ENCODE measurements at places on chromosomes 1 and 21. TPM values are rescaled to one million over a fixed set of nuclear protein-coding genes. Genes with fewer than 3 reads are reported as not detected.

HRNR gene
- total RNA-seq = not detected

- DNase-seq = no peak
Observed at GRCh38 chr1:67700692-67701410, 15.8 kb downstream of the GADD45A start.

DNA sequence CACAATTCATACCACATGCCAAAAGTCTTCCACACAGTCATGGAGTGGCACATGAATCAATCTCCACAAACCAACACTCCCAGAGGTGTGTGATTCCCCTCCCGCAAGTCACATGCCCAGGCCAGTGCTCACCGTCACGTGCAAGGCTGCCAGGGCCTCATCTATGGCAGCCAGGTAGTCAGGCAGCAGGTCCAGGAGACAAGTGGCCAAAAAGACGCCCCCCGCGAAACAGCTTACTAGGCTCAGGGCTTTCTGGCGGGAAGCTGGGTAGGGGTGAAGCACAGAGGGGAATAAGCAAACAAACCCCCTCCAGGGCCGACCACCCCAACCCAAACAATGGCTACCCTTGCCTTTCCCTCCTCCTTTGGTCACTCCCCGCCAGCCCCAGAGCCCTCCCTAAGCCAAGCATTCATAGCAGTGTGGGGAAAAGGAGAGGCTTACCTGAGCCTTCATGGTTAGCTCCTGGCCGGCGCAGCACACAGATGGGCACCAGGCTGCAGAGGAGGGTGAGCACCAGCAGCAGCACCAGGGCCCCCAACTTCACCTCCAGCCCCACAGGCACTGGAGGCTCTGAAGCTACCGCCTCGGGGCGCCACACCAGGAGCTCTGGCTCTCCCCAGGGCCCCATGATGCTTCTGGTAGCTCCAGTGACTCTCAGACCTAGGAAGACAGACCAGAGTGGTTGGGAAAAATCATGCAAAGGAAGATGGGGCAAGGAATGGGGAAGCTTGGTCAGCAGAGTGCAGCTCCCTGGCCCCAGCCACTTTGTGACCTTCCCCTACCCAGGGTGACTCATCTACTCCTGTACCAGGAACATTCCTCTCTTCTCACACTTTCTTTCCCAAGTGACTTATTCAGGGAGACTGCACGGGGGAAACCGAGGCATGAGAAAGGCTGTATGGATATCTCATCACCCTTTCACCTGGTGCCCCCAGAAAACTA, 978 bp downstream of the SLC39A1 start:
- peak; percentile 77 for DNase-seq

- no peak for DNase-seq
Observed at GRCh38 chr1:1421147-1421906, at the start of gene ANKRD65. Gene ANKRD65, minus strand, starts transcription at chr1:1421276. Its CDS starts 271 bp downstream, at chr1:1421005.

GRCh38 chr1:64240206-64240605, 36.8 kb downstream of the UBE2U start:
- DNase-seq = no peak

DNA sequence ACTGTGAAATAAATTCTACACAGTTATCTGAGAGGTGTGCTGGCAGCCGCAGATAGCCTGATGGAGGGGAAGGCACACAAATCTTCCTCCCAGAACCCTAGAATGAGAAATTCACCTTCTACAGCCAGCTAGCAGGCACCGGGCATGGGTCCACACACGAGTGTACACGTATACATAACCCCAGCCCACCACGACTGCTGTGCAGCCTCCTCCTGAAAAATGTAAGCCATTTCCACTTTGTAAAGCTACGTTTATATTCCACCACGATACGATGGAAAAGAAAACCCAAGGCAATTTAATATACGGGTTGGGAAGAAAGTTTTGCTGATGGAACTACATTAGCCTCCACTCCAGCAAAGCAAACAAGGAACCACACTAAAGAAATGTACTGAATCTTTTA, 1.8 kb downstream of the BTG3 start:
- DNase-seq = peak; percentile 43

DNA sequence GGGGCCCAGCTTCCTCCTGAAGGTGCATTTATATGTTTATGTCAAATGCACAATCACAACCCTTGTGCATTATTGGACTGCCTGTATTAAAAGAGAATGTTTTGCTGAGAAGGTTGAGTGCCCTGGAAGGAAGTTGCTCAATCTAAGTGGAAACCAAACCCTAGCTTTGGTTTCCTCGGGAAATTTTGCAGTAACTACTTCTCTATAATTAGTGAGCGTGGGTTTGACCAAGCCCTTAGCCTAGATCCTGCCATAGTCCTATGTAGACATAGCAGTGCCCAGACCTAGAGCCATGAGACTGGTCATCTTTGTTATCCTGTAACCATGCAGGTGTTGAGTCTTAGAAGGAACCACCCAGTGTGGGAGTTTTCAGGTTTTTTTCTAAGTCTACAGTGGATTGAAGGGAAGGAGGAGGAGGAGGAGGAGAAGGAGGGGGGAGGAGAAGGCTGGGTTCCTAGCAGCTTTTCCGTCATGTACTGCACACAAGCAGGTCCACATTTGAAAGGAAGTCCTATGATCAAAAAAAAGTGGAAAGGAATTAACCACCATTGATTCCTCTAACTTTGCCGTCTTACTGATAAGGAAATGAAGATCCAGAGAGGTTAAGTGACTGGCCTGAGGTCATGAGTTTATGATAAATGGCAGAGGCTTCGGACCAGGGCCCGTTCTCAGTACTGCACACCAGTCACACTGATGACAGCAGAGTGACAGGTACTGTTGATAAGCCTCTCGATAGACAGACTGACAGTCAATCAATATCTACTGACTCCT, 72.2 kb upstream of the LYST start:
- no peak for DNase-seq

DNA sequence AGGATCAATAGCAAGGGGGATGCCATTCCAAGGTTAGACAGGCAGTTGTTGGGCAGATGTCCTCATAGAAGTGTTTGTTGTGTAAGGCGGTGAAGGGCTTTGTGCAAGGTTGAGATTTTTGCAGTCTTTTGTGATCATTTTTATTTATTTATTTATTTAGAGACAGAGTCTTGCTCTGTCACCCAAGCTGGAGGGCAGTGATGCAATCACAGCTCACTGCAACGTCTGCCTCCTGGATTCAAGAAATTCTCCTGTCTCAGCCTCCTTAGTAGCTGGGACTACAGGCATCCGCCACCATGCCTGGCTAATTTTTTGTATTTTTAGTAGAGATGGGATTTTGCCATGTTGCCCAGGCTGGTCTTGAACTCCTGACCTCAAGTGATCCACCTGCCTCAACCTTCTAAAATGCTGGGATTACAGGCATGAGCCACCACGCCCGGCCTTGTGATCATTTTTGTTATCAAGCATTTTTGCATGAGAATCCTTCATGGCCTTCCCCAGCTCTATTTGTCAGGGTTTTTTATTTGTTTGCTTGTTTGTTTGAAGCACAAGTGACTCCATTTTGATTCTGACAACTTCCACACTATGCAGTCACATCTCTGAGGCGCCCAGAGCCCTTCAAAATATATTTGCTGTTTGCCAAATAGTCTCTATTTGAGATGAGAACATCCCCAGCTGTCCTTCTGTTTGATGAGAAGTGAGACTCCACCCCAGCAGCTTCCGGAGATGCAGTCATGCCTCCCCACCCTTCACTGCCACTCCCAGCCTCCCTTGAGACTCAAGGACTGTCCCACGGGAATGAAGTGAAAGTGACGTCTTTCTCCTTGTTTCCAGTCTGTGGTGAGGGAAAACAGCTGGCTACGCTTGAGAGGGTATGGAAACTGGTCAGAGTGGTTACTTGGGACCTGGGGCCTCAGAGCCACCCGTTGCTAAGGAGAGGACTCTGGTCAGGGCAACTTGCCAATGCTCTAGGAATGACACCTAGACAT, 38.0 kb downstream of the TMEM50B start:
- no peak for DNase-seq
